ENCODE measurements at places on chromosomes 7 and 10. TPM values are rescaled to one million over a fixed set of nuclear protein-coding genes. Genes with fewer than 3 reads are reported as not detected.

GRCh38 chr7:85033263-85033662 lies 153.6 kb downstream of the SEMA3D start:
- H3K4me3 ChIP-seq = no peak overlapping the region
- H3K36me3 ChIP-seq = no peaks in the 10 kb centered on the region
- no peak overlapping the region for H3K27ac ChIP-seq
- no peak for DNase-seq
- H3K27me3 ChIP-seq = no peaks in the 10 kb centered on the region
- no peaks in the 10 kb centered on the region for H3K4me1 ChIP-seq

DNA sequence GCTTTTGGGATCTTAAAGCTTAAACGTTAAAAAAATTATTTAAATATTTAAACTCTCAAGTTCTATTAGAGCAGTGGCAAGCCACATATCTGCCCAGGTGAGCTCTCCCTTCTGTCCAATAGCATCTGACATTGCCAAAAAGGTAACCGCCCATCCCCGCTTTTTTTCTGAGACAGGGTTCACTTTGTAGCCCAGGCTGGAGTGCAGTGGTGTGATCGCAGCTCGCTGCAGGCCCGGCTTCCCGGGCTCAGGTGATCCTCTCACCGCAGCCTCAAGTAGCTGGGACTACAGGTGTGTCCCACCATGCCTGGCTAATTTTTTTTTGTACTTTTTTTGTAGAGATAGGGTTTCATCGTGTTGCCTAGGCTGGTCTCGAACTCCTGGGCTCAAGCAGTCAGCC lies 83.2 kb downstream of the RBM33 start:
- H3K27ac ChIP-seq = no peak overlapping the region
- no peaks in the 10 kb centered on the region for H3K36me3 ChIP-seq
- no peak for DNase-seq
- no peaks in the 10 kb centered on the region for H3K27me3 ChIP-seq

DNA sequence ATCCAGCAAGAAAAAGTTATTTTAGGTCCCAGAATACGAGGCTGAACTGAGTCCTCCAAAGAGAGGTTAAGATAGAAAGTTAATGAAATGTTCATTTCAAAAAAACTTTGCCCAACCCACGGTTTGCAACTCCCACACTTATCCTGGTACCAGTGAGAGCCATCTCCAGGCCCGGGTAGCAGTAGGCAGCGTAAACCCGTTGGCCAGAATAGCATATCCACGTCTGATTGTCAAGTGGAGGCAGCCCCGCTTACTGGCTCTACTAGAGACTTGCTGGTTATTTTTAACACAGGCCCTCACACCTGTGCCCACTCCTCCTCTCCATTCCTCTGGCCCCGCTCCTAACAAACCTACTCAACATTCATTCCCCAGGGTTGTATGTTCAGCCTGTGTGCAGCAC lies 109.7 kb downstream of the HIP1 start:
- peaks cover 15% of the 10 kb centered on the region for H3K4me1 ChIP-seq
- H3K27me3 ChIP-seq = no peaks in the 10 kb centered on the region
- H3K27ac ChIP-seq = no peak overlapping the region
- H3K36me3 ChIP-seq = no peaks in the 10 kb centered on the region
- no peak for DNase-seq

GRCh38 chr7:31307972-31308371 lies 32.6 kb downstream of the NEUROD6 start:
- DNase-seq = no peak
- no peak overlapping the region for H3K4me3 ChIP-seq
- no peaks in the 10 kb centered on the region for H3K36me3 ChIP-seq
- no peak overlapping the region for H3K27ac ChIP-seq
- H3K27me3 ChIP-seq = no peaks in the 10 kb centered on the region

- H3K4me1 ChIP-seq = peaks cover 40% of the 10 kb centered on the region
- H3K4me3 ChIP-seq = no peak overlapping the region
- H3K27me3 ChIP-seq = no peaks in the 10 kb centered on the region
- H3K36me3 ChIP-seq = peaks cover 49% of the 10 kb centered on the region
- no peak overlapping the region for H3K27ac ChIP-seq
- peak; percentile 84 for DNase-seq
These were observed 52.9 kb downstream of the ZNF467 start for GRCh38 chr7:149720372-149721083.

GRCh38 chr10:26446258-26446657 lies 8.1 kb downstream of the APBB1IP start:
- H3K27ac ChIP-seq = no peak overlapping the region
- no peaks in the 10 kb centered on the region for H3K36me3 ChIP-seq
- no peak for DNase-seq

DNA sequence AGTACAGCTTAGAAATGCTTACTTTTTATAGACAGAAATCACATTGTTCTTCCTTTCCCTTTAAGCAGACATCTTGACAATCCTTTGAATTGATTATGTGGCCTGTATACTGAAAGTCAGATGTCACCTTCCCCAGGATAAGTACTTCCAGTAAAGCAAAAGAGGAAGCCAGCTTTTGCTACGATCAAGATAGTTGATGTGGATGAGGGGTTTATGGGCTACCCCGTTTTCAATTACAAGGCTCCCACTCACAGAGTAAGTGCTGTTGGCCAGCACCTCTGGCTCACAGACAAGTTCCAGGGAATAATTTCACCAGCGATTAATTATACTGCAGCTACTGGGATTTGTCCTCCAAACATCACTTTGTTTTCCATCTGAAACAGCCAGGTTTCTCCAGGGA lies 95.1 kb upstream of the SAMD8 start:
- H3K4me1 ChIP-seq = peaks cover 38% of the 10 kb centered on the region
- no peaks in the 10 kb centered on the region for H3K27me3 ChIP-seq
- DNase-seq = no peak
- H3K36me3 ChIP-seq = peaks cover 5% of the 10 kb centered on the region
- H3K4me3 ChIP-seq = no peak overlapping the region
- no peak overlapping the region for H3K27ac ChIP-seq

DNA sequence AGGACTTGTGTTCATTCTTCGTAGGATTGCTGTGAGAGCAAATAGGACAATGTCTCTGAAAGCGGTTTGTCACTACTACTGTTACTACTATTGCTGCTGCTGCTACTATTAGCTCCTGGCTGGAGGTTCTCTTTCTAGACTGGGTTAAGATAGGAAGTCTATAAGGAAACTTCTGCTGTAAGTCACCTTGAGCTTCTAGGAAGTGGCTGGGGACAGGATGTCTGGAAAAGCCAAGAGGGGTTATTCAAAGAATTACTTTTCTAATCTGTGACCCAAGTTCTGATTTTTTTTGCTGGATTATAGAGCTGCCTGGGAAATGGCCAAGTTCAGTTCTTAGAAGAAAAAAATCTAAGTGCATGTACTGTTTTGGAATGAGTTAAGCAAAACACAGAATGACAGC lies 62.2 kb downstream of the NAMPT start:
- peaks cover 28% of the 10 kb centered on the region for H3K4me1 ChIP-seq
- no peaks in the 10 kb centered on the region for H3K27me3 ChIP-seq
- H3K36me3 ChIP-seq = no peaks in the 10 kb centered on the region
- no peak for DNase-seq
- peak overlapping the region; percentile 54 for H3K27ac ChIP-seq

DNA sequence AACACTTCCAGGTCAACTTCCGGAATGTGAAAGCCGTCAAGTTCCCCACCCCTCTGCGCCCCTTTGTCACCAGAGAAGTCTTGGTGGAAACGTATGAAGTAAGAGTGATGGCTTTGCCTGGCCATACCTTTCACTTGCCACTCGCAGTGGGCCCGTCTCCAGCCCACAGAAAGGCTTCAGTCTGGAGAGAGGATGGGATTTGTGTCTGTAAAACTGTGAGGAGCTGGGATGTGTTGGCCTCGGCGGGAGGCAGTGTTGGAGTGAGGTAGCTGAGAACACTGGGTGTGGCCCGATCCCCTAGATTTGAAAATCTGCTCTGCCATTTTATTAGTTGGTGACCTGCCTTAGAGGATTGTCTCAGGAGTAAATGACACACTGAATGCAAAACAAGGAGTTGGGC lies 6.4 kb downstream of the ADCK2 start:
- H3K4me1 ChIP-seq = peaks cover 17% of the 10 kb centered on the region
- H3K4me3 ChIP-seq = no peak overlapping the region
- H3K27ac ChIP-seq = no peak overlapping the region
- peaks cover 58% of the 10 kb centered on the region for H3K36me3 ChIP-seq

GRCh38 chr10:96998329-96998888 lies 166.3 kb downstream of the LCOR start:
- no peak for DNase-seq
- no peaks in the 10 kb centered on the region for H3K27me3 ChIP-seq
- no peaks in the 10 kb centered on the region for H3K4me1 ChIP-seq
- no peak overlapping the region for H3K4me3 ChIP-seq
- no peak overlapping the region for H3K27ac ChIP-seq

DNA sequence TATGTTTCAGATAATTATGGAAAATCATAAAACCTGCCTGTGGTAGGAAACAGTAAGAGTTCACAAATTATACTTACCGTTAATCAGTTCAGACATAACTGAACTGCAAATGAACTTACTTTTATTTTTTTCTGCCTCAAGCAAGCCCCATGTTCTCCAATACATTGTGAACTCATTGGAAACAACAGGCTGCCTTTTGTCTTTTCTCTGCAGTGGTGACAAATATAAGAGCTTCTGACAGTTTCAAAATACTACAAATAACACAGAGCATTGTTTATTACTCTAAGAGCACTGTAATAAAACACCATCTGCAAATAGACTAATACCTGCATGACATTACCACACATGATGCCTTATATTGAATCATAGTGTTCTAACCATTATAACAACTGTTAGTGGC lies 94.0 kb upstream of the CDCA7L start:
- no peak overlapping the region for H3K4me3 ChIP-seq
- H3K27ac ChIP-seq = no peak overlapping the region
- no peaks in the 10 kb centered on the region for H3K36me3 ChIP-seq
- DNase-seq = no peak

GRCh38 chr7:16129431-16130110 lies 291.8 kb downstream of the CRPPA start:
- DNase-seq = no peak
- H3K36me3 ChIP-seq = no peaks in the 10 kb centered on the region
- no peaks in the 10 kb centered on the region for H3K27me3 ChIP-seq
- H3K4me3 ChIP-seq = no peak overlapping the region

DNA sequence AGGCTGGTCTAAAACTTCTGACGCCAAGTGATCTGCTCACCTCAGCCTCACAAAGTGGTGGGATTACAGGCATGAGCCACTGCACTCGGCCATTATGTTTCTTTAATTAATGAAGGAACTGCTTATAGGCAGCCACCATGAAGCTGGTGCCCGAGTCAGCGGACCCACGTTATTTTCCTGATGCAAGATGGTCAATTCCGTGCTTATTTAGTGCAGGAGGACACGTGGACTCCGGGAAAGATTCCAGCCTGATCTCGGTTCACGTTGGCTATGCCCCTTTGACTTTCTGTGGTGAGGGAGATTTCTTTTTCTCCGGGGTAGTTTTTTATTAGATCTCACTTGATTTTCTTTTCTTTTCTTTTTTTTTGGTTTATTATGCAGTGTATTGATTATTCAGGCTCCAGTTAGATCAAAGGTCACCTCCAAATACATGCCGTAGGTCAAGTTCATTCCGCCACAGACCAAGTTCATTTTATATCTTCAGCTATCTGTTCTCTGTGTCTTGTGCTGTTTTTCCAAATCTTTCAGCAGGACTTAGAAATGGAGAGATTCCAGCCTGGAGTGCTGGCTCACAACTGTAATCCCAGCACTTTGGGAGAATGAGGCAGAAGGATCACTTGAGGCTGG lies 8.3 kb downstream of the CAMK1D start:
- H3K36me3 ChIP-seq = no peaks in the 10 kb centered on the region
- no peak for DNase-seq
- no peak overlapping the region for H3K4me3 ChIP-seq

GRCh38 chr7:101411508-101411874 lies 48.8 kb downstream of the COL26A1 start:
- no peak overlapping the region for H3K27ac ChIP-seq
- DNase-seq = no peak
- H3K27me3 ChIP-seq = no peaks in the 10 kb centered on the region
- peaks cover 5% of the 10 kb centered on the region for H3K4me1 ChIP-seq

DNA sequence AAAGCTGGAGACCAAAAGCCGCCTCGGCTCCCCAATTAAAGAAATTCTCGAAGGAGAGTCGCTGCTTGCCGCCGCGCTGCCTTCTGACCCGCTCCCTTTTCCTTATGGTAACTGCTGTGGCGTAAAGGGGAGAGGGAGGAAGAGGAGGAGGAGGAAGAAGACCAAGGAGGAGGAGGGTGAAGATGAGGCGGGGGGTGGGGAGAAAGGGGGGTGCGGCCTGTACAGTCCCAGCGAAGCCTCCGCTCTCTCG lies 388 bp downstream of the CNOT4 start:
- H3K36me3 ChIP-seq = no peaks in the 10 kb centered on the region
- peak overlapping the region; percentile 83 for H3K4me3 ChIP-seq
- H3K27ac ChIP-seq = peak overlapping the region; percentile 64
- no peaks in the 10 kb centered on the region for H3K27me3 ChIP-seq

The TSPAN33 gene
- total RNA-seq = 8.0 TPM

The ABCB1 gene
- 1.6 TPM for total RNA-seq

The CYTH3 gene
- total RNA-seq = 25.5 TPM

The WDFY4 gene
- 1.6 TPM for total RNA-seq

The SLC25A13 gene
- total RNA-seq = 9.3 TPM

The PDZD7 gene
- 0.18 TPM for total RNA-seq

The INA gene
- not detected for total RNA-seq

The HOXA7 gene
- not detected for total RNA-seq

The LRMDA gene
- 10.1 TPM for total RNA-seq

The SFMBT2 gene
- 10.6 TPM for total RNA-seq

The LOXL4 gene
- 2.2 TPM for total RNA-seq

The POLR2J3 gene
- 14.5 TPM for total RNA-seq
